ENCODE measurements at places on chromosomes 1 and 21.

DNA sequence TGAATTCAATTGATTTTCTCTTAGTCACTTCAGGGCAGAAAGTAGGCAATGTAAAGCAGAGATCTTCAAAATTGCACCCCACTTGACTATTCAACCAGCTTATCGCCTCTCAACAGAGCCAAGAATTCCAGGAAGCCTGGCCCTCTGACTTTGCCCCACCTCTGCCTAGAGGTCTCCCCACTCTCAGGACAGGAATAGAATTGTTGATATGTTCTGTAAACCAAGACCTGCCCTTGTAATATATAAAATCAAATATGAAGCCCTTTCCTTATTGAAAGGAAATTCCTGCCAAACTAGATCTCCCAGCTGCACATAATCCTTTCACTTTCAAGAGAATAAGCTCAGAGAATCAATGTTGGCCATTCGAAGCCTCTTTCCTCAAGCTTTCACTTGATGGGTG is 116.1 kb upstream of the DPT start:
- DNase-seq: no peak

DNA sequence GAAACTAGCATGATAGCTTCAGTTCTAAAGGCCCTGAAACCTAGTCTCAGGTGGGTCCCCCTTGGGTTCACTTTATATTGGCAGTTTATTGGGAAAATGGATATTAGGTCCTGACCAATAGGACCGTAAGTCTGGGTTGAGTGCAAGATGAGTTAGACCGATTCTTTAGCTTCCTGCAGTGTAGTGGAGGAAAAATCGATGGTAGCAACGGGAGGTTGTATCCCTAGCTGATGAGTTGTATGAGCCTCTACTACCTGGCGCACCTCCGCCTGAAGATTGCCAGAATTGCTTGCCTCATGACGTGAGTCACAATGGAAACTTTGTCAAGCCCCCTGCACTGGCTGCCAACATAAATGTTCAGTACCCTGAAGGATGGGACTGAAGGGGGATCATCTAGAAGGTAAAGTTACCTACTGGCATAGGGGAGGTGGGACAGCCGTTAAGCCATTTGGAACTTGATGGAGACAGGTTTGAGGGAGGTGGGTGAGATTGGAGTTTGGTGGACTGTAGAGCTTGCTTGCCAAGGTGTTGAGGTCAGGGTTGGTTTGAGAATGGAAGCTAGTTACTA is 3.9 kb downstream of the RCC1 start:
- DNase-seq: no peak

DNA sequence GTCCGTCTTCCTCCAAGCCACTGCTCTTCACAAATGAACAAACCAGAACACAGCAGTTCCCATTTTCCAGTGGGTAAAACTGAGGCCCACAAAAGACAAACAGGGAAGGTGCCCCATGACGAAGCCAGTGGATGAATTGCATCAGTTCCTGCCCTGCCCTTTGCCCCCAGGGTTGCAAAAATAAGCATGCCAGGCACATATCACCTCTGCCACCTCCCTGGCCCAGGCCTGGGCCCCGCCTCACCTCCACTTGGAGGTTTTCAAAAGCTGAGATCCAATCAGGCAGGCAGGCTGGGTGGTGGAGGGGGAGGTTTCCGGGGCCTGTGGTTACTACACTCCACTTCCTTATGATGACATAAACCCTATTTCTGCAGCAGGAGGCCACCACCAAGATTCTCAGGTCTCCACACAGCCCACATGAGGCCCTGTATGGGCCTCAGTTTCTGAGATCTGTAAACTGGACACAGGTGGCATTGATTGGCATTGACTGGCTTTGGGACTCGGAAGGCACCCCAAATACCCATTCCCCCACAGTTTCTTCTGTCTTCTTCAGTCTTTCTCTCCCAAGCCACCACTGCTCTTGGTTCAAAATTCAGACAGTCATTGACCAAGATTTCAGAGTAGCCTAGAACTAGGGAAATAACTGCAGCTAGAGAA is 4.1 kb downstream of the KIF21B start:
- DNase-seq: peak; percentile 84

DNA sequence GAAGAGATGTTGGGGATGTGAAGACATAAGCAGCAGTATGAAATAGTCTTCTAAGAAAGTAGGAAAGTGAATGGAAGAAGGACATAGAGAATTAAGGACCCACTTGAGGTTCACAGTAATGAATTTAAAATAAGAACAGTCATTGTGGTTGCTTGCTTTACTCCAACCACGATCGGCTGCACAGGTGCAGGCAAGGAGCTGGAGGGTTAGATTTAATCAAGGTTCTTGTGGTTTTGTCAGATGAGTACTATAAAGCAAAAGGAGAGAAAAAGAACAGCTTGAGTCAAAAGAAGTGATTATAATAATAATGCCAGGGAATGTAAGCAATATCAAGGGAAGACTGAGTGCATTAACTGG is 46.1 kb upstream of the RBM34 start:
- DNase-seq: peak; percentile 15

DNA sequence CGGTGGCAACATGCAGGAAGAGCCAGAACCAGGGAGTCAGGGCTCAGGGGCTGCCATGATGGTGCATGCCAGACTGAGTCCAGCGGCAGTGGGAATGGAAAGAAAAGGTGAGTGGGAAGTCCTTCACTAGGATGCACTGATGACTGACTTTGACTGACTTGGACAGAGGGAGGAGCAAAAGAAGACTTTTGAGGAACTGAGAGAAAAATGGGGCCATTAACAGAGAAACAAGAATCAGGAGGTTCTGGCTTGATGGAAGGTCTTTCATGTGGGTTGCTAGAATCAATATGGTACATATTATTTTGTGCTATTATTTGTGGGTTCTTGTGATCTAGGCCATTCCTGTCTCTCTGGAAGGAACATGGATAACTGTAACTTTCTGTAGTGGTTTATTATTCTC is 454.6 kb upstream of the PROX1 start:
- DNase-seq: no peak
